ENCODE measurements at places on chromosomes 3 and 15.

GRCh38 chr3:60307562-60308199, 943.6 kb downstream of the FHIT start:
- no peak for DNase-seq

- DNase-seq = no peak
Observed at GRCh38 chr3:192545333-192545732, 182.0 kb downstream of the FGF12 start.

DNA sequence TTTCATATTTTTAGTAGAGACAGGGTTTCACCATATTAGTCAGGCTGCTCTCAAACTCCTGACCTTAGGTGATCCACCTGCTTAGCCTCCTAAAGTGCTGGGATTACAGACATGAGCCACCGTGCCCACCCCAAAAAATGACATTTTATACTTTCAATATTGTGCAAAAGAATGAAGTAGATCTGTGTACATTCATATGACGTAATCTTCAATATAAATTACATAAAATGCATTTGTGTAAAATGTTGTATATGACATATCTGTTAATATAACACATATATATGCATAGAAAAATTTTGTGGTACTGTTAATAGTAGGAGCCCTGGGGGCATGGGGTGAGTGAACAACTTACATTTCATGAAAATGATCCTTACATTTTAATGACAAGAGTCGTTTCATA, 71.7 kb downstream of the RYR3 start:
- no peak for DNase-seq

- DNase-seq = no peak
Observed at GRCh38 chr15:101531170-101531569, 41.7 kb upstream of the PCSK6 start.

GRCh38 chr3:71393093-71393492, 190.4 kb downstream of the FOXP1 start:
- no peak for DNase-seq

DNA sequence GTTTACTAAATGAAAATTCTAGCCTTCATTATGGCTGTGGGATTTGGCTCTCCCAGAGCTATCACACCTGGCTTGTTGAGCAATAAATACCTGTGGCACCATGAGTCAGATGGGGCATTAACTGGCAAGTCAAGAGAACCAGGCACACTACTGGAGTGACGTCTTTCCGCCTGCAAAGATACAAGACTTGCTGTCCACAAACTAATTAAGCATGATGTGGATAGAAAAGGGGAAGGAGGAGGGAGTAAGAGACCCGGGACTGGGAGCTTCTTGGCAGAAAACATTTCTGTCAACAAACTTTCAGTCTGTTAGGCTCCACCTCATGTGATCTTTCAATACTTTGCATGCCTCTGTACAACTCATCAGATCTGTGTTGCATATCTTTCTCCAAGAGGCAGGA, 56.5 kb downstream of the CLDN1 start:
- no peak for DNase-seq

DNA sequence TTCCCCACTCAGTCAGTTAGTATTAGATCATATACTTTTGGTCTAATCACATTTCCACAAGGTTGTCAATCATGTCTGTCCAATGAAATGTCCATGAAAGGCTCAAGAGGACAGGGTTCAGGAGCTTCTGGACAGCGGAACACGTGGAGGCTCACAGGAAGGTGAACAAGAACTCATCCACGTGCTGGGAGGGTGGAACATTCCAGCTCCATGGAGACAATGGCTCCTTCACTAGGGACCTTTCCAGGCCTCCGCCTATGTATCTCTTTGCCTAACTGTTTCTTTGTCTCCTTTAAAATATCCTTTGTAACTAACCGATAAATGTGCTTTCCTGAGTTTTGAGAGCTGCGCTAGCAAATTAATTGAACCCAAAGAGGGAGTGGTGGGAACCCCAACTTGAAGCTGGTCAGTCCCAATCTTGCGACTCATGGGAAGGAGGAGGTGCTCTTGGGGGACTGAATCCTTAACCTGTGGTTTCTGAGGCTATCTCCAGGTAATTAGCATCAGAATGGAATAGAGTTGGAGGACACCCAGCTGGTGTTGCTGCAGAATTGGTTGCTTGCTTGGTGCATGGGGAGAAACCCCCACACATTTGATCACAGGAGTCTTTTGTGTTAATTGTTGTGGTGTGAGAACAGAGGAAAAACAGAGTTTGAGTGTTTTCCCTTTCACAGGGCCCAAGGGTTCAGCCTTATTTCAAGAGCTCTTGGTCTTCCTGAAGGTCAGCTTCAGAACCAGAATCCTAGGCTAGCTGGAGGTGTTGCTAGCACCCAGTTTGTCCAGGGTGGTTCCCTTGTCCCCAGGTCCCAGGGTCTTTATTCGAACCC, 3.0 kb upstream of the TKT start:
- DNase-seq = no peak

- no peak for DNase-seq
Observed at GRCh38 chr3:62665627-62666437, 209.4 kb downstream of the CADPS start.

DNA sequence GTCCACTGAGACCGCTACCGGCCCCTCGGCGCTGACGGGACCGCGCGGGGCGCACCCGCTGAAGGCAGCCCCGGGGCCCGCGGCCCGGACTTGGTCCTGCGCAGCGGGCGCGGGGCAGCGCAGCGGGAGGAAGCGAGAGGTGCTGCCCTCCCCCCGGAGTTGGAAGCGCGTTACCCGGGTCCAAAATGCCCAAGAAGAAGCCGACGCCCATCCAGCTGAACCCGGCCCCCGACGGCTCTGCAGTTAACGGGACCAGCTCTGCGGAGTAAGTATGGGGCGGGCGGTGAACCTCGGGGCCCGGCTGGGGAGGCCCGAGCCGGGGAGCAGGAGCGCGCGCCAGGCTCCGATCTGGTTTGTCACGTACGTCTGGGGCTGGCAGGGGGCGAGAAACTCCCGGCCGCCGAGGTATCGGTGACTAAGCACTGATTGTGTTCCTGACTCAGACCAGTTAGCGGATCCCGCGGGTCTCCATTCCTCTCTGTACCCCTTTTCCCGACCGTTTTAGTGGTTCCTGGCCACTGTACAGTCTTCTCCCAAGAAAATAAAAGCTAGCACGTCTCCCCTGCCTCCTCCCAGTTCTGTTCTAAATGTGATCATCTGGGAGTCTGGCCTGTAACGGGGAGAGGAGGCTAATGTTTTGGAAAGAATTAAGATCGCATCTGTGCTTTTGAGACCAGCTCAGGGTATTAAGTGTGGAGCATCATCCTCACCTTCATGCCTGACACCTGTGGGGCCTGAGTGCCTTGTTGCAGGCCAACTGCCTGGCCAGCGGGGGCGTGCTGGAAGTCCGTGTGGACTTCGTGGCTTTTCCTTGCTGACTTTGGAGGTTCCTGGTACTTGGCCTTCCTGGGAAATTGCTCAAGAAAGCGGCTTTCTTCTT, 691 bp downstream of the MAP2K1 start:
- DNase-seq = no peak

GRCh38 chr3:175573226-175573625, 714.1 kb downstream of the NAALADL2 start:
- no peak for DNase-seq

GRCh38 chr3:35335703-35336102, 303.6 kb upstream of the ARPP21 start:
- DNase-seq = no peak

GRCh38 chr15:49467746-49468480, 44.9 kb downstream of the FGF7 start:
- no peak for DNase-seq

GRCh38 chr3:194072097-194072428, 63.9 kb upstream of the HES1 start:
- DNase-seq = no peak

DNA sequence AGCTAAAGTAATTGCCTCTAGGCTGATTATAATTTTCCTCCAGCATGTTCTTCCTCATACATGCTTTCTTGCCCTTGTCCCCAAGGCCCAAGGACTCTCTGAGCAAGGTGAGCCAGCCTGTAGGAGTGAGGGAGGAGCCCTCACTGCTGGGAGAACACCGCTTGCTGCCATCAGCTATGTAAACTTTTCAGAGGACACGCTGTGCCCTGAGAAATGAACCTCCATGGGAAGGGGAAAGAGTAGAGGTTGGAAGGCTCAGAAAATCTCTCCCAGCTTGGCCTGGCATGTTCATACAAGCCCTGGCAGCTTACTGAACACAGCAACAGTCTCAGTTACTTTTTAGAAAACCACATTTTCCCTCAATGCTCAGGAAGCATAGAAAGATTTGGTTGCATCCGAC, 103.0 kb upstream of the SLC24A5 start:
- DNase-seq = no peak

- no peak for DNase-seq
Observed at GRCh38 chr3:188520466-188520865, 366.5 kb downstream of the LPP start.

GRCh38 chr15:82850731-82851130, 41.3 kb downstream of the WHAMM start:
- DNase-seq = no peak

DNA sequence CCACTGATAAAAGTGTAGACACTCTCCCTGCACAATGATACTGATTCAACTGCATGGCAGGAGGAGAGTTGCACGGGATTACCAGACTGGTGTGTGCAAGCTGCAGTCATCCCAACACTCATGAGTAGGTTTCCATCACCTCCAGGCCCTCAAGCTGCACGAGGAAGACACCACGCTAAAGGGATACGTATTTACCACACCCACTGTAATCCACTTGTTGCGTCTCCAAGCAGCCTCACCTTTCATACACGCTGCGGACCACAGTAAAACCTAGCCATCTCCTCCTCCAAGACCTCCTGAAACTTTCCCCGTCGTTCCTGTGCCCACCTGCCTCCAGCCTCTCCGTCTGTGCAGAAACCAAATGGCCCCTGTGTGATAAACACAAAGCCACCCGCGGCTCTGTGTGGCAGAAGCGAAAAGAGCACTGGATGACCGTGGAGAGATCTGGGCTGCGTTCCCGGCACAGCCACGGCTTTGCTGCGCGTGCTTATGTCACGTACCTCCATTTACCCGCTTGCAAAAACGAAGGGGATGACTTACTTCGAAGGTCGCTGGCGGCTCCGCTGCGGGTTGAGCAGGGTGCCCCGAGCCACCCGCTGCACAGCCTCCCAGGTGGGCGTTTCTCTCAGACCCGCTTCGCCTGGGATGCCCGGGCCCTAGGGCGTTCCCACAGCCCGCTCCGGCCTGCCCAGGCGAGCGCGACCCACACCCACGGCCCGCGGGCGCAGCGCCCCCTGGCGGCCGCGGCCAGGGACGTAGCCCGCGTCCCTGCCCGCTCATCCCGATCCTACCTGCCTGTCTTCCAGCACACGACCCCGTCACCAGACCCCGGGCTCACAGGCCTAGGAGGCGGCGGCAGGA, 643 bp downstream of the ABCC5 start:
- no peak for DNase-seq

GRCh38 chr3:67033079-67033478, 35.0 kb downstream of the KBTBD8 start:
- DNase-seq = no peak

GRCh38 chr3:130527426-130527825, 10.4 kb downstream of the COL6A6 start:
- DNase-seq = no peak

DNA sequence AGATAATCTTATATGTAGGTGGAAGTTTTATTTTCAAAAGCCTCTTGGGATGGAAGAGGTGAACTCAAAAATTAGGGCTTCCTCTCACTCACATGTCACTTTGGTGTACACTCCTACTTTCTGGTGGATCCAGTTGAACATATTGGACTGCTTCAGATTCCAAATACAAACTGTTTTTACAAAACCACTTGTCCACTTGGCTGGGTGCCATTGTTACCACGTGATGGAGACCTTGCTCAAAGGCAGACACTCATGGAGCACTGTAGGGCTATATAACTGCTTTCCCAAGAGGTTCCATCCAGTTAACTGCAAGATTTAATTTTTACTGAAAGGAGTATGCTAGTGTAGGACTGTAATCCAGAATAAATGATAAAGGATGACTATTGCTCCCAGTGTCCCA, 307.0 kb downstream of the EPHA6 start:
- DNase-seq = no peak

DNA sequence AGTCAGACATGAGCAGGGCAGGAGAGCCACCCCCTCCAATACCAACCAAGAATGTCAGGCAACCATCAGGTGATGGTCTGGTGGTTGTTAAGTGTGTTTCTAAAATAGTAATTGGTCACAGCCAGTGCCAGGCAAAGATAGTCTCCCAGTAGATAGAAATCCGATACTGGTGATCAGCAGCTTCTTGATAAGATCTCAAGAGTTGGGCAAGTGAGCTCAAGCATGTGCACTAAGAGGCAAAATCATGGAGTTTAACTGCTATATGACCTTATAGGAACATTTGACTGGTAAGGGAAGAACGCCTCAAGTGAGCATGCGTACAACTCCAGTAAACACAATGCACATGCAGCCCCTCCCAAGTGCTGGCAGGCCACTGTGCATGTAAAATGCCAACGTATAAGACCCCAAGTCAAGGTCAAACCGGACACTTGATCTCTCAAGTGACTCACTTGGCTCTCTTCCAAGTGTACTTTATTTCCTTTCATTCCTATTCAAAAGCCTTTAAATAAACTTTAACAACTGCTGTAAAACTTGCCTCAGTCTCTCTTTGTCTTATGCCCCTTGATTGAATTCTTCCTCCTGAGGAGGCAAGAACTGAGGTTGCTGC, 36.0 kb upstream of the CBLB start:
- DNase-seq = no peak

- DNase-seq = no peak
Observed at GRCh38 chr3:138646008-138646407, 37.4 kb downstream of the FAIM start.

All from NCI-H1436 treated with DMSO at 0.1 percent for 48 hours (cell line).